ENCODE measurements at places on chromosomes 7 and 10.

DNA sequence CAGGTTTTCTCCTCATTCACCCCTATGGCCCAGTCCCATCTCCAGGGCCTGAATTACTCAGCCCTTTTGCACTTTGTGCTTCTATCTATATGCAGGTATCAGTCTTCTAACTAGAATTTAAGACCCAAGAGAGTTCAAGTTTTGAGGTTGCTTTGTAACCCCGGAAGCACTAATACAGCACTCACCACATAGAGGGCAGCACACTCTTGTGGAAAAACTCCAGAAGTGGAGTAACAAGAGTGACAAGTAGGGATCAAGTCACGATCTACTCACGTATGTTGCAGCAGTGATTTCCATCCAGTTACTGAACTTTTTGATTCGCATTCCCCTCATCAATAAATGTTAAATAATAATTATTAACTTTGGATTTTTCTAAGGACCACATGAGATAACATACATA, 151.0 kb downstream of the CHCHD3 start:
- no peak for DNase-seq

GRCh38 chr7:44057849-44058758, 7.3 kb downstream of the PGAM2 start:
- DNase-seq, result no peak

GRCh38 chr7:139080905-139081304, 28.6 kb downstream of the ZC3HAV1 start:
- DNase-seq, result no peak

- DNase-seq, result no peak
Observed at GRCh38 chr7:318878-319661, 29.1 kb downstream of the FOXL3 start.

GRCh38 chr10:78255796-78256638, 222.4 kb downstream of the RPS24 start:
- peak; percentile 90 for DNase-seq

- DNase-seq, result no peak
Observed at GRCh38 chr7:38855386-38855785, 53.6 kb downstream of the VPS41 start.

DNA sequence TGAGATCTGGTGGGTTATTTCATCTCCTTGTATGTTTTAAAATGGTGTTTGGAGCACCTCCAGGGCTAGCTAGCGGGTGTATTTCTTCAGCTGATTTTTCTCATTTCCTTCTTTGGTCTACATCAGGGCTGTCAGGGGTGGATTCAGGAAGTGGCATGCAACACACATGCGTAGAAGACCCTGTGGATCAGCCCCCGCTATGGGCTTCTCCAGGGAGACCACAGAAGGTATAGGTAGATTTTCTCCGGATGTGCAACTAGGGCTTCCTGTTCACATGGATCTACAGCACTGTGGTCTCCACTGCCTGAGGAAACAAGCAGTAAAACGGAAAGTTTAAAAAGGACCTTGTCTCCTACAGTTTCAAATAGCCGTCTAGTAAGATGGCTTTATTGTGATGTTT, 10.4 kb downstream of the NUB1 start:
- DNase-seq, result no peak

DNA sequence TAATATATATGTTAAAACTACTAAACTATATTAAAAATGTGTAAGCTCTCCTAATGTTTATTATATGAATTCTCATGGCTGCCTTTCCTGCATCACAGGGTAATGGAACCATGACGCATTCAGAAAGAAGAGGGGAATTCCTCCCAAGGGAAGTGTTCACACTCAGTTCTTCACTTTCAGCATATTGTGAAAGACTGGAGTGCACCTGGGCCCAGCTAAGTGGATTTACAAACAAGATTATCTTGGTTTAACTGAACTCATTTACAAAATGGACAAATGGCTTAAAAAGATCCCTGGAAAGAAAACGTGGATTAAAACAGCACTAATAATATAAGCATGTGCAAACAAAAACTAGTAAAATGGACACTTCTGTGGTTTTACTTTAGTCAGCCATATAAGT, 149.8 kb downstream of the DOCK4 start:
- DNase-seq, result no peak

- no peak for DNase-seq
Observed at GRCh38 chr10:11135709-11136108, 118.0 kb downstream of the CELF2 start.

DNA sequence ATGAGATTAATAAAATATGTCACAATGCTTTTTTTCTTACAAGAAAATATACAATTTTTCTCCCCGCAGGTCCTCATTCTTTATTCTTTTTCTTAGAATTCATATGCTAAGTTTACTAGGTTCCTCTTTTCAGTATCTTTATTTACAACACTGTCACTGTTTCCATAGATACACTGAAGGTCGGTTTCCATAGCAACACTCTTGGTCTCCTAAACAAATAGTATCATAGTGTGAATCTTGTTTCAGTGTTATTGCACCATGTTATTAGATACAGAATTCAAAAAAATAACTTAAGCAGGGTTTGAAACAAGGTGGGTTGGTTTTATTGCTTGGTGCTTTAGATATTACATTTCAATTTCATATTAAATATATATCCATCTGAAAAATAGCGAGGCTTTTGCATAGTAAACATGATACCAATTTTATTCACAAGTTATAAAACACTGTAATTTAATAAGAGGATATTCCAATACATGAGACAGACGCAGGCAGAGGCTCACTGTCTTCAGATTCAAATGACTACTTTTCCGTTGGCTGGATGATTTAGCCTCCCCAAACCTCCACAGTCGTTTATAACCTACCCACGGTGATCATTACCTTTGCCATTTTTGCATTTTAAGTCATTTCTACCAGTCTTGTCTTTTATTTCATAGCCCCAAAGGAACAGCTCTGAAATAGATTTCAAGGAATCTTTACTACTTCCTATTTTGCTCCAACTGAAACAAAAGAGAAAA, 88.9 kb upstream of the KLF6 start:
- peak; percentile 33 for DNase-seq
